ENCODE measurements at places on chromosomes 6 and 20.

- peak; percentile 79 for DNase-seq
Measured at GRCh38 chr6:112086744-112087135, 542 bp downstream of the TUBE1 start.

- peak; percentile 37 for DNase-seq
Measured at GRCh38 chr20:4091490-4092479, 76.4 kb upstream of the RNF24 start.

GRCh38 chr6:111573892-111574797 lies 31.5 kb downstream of the TRAF3IP2 start:
- DNase-seq = no peak

GRCh38 chr6:125826695-125827463 lies 36.1 kb downstream of the NCOA7 start:
- DNase-seq = no peak

DNA sequence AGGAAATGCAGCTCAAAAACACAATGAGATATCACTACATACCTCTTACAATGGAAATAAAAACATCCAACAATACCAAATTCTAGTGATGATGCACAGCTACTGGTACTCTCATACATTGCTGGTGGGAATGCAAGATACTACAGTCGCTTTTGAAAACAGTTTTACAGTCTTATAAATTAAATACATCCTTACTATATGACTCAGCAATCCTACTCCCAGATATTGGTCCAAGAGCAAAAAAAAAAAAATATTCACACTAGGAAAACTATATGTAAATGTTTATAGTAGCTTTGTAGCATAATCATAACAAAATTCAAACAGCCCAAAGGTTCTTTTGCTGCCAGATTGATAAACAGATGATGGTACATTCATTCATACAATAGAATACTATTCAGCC lies 217.4 kb upstream of the FAM83B start:
- no peak for DNase-seq

DNA sequence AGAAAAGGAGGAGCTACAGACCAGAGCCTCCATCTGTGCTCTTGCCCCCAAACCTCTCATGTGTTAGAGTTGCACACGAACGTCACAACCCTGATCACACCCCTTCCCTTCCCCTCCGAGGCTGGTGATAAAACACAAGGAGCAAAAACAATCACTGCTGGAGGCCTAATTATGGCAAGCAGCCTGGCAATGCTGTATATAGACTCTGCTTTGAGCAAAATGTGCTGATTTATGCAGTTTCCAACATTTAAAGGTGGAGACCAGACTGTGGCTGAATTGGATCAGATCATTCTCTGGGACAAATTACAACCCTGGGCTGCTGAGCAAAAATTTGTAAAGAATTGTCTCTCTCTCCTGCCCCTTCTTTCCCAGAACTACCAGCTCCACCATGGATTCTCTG lies 64.6 kb upstream of the SRSF6 start:
- no peak for DNase-seq

DNA sequence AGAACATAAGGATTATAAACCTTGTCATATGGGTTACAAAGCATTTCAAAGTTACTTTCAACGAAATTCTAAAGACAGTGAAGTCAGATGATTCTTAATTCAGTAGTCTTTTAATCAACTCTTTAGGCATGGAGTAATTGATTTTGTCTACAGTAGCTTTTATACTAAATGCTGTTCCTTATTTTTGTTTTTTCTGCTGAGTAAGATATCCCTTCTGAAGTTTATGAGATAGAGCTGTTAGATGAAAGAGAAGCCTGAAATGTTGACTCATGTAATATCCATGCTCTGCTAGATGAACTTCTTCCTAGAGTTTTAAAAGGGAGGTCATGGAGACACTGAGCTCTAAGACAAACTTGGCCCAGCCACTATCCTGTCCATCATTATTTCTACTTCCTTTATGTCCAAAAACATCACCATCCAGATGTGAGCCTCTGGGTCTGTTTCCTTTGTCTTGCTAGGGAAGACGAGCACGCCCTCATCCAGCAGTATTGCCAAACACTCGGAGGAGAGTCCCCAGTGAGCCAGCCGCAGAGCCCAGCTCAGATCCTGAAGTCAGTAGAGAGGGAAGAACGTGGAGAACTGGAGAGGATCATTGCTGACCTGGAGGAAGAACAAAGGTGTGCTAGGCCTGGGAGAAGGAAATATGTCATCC lies 550.3 kb downstream of the UTRN start:
- DNase-seq = no peak
